ENCODE measurements at places on chromosomes 1 and 21.

GRCh38 chr1:67285780-67286488, 21.7 kb upstream of the IL12RB2 start:
- no peak for DNase-seq

DNA sequence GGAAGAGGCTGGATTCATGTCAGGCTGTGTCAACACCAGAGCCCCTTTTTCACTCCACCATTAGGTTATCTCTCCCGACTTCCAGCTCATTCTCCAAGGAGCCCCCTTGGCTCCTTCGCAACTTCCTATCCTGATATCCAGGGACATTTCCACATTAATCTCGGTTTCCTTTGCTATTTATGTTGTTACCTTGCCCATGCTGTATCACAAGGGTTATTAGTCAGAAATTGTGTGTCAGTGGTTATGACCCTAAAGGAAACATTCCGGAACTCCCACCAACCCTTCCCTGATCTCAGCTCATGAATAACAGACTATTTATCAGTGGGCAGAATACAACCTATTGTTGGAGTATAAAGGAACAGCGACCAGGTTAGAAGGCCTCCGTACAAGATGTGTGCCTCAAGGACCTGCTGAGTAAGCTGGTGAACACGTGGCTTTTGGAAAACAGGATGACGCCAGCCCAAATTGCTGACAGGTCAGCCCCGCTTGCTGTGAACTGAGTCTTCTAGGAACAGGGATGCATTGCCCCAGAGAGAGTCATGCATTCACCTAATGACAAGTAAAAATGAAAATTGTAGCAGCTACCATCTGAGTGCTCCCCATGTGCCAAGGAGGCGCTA, 121.5 kb downstream of the PLPP3 start:
- DNase-seq = no peak

DNA sequence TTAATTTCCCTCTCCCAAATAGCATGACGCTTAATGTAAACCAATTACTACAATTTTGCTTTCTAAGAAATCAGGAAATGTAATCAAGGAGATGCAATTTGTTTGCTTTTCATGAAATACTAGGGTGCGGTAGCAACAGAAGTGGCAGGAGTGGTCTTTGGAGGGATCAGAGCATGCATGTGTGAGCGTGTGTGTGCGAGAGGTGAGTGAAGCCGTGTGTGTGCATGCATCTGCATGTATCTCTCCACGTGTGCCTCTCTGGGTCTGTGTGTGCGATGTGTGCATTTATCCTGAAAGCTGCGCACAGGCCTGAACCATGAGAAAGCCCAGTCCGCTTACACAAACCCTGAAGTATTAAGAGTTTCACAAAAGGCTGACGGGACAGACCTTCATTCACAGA, 249.8 kb upstream of the C1orf174 start:
- DNase-seq = no peak

DNA sequence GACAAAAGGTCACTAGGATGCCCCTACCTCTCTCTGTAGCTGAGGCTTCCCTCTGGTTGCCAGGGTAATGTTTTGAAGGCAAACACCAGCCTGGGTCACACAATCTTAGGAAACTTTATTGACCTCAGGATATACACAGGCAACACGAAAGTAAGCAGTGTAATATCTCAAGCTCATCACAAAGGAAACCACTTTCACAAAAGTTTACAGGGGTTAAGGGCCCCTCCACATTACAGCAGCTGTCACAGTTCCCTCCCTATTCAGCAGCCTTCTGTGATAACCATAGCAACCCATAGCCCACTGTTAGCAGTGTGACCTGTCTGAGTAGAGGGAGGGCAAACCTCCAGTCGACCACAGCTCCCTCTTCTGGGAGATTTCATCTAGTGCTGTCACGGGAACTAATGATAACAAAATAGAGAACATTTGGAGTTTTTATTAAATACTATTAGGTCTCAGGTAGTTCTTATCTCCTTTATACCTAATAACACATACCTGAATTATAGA, 149.8 kb downstream of the PTPRC start:
- DNase-seq = no peak

- DNase-seq = no peak
These were observed 8.2 kb upstream of the MIXL1 start for GRCh38 chr1:226215239-226215638.

- DNase-seq = peak; percentile 74
These were observed 6.3 kb downstream of the SLC2A7 start for GRCh38 chr1:9019896-9020295.

DNA sequence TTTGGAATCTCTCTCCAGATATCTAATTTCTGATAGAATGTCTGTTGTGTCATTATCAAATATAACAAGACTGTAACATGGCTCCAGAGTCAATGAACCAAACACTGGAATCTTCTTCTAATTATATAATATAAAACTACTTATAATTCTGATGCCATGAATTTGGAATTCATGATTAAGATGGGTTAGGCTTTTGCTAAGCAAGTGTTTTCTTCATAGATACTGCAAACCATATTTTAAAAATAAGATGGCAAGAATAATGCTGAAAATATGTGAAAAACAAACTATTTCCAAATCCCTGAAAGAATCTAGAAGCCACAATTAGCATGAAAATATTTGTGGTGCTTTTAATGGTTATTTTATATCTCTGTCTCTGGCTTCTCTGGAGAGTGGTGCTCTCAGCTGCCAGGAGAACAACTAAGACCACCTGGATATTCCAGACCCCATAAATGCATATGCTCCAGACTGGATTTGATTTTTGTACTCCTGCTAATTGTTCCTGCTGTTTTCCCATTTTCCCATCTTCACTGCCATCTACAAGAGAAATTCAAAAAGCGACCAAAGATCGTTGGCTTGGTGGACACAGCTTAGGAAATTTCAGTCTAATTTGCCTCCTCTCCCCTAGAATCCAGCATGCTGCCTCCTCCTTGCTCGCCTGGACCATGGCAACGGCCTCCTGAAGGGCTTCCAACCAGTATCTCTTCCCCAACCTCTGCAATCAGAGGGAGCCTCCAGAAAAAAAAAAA, 418.9 kb downstream of the SETD4 start:
- peak; percentile 87 for DNase-seq

DNA sequence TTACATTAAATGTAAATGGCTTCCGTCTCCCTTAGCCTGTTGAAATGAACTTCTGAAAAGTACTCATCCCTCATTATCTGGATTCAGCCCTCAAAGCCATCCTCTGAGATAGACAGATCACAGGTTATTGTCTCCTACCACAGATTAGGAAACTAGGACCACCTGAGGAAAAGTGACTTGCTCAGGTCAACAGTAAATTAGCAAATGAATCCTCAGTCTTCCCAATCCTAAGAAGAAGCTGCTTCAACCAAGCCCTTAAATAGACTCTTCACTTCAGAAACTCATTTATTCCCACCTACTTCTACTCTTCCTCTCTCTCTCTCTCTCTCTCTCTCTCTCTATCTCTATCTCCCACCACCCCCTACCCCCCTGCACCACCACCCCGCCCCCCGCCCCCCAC, 152.3 kb downstream of the DMRTA2 start:
- DNase-seq = no peak

- DNase-seq = peak; percentile 36
These were observed 54.4 kb upstream of the TRABD2B start for GRCh38 chr1:48051466-48052126.

DNA sequence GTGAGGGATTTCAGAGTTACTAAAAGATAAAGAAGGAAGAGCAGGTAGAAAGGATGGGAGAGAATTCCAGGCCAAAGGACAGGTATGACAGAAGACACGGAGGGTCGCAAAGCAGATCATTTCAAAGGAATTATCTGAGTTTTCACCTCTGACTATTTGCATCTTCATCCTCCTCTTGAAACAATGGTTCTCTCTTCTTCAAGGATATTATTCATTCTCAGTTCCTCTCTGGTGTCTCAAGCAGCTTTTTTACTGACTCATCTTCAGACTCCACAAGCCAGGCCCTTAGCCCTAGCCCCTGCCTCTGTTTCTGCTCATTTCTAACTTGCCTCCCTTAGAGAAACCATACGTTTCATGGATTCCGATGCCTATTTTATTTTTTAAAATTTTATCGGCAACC, 15.0 kb downstream of the DDX59 start:
- no peak for DNase-seq

DNA sequence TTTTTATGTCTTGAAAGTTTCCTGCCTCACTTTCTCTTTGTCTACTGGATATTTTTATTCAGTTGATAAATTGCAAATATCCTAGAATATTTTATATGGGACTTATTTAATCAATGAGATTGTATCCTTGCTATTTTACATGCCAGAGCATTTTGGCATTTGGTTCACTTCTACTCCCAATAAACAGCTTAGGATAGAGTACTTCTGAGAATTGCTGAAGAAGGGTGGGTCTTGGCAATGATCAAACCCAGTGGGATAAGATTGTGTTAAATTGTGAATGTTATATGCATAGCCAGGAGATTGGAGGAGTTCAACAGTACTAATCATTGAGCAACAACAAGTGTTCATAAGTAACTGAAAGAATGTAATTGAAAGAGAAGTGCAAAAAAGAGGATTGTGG, 60.1 kb downstream of the SDCCAG8 start:
- no peak for DNase-seq

DNA sequence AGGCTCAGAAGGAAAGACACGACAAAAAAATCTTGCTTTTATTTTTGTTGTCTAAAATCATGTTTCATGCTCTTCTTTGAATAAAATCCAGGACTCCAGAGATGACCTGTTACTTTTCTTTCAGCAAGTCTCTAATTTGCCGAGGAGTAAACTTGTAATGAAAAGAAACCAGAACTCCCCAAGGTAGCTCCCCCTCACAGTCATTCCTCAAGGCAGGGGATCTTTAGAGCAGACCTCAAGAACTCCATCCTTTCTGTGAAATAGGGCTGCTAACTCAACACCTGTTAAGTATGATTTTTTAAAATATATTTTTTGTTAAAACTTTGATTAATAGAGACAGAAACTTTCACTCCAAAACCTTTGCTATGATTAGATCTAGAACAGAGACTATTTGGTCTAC, 82.7 kb upstream of the ABCD3 start:
- DNase-seq = no peak

DNA sequence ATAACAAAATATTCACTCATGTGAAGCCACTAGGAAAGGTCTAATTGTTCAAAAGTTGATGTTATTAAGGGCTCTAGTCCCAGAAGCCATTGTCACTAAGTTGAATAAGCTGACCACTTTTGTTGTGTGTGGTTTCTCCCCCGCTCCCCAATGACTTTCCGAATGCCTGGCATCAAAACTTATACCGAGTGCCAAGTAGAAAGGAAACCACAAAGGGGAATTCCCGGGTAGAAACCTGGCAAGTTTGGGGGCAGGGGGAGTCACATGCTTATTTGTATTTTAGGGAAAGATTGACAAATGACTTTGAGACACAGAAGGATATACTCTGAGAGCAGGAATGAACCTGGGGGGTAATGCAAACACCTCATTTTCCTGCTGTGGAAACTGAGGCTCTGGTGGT, 154.1 kb downstream of the TGFBR3 start:
- peak; percentile 51 for DNase-seq

DNA sequence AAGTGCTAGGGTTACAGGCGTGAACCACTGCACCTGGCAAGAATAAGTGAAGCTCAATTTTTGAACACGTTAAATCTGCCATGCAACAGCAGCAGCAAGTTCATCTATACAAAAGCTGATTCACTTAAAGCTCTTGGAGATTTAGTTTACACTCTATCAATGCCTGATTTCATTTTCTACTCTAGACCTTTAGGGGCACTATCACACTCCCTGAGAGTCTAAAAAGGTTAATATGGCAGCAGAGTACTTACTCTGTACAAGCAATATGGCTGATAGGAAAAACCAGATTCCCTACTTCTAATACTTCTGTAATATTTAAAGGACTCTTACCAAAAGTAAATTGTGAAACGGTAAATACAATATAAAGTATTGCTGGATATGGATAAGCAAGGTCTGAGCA, 4.8 kb downstream of the RBM34 start:
- DNase-seq = no peak
